ENCODE measurements at places on chromosomes 5 and 9.

DNA sequence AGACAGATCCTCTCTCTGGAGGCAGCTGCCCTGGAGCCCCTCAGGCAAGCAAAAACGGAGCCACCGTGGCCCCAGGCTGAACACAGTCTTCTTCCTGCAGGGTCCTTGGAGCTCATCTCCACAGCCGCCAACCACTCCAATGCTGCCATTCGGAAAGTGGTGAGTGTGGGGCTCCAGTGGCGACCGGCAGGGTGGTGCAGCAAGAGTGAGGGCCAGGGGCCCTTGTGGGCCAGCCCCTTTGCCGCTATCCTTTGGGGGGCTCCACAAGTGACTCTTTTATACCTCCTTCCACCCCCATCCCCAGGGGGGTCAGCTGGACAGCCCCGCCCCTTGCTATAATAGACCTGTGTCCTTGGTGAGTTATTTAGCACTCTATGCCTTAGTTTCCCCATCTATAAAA is 47.4 kb upstream of the SUSD3 start:
- no peak for DNase-seq

DNA sequence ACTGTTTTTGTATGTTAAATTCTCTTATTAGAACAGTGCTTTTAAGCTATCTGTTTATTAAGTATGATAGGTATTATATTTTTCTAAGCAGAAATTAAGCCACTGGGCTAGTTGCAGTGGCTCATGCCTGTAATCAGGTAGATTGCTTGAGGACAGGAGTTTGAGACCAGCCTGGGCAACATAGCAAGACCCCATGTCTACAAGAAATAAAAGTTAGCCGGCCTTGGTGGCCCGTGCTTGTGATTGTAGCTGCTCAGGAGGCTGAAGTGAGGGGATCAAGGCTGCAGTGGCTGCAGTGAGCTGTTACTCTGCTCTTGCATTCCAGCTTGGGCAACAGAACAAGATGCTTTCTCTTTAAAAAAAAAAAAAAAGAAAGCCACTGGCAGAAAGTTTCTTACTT is 45.0 kb upstream of the LRRC70 start:
- DNase-seq = no peak

- DNase-seq = no peak
Measured at GRCh38 chr9:124799274-124800006, 22.5 kb downstream of the OLFML2A start.

DNA sequence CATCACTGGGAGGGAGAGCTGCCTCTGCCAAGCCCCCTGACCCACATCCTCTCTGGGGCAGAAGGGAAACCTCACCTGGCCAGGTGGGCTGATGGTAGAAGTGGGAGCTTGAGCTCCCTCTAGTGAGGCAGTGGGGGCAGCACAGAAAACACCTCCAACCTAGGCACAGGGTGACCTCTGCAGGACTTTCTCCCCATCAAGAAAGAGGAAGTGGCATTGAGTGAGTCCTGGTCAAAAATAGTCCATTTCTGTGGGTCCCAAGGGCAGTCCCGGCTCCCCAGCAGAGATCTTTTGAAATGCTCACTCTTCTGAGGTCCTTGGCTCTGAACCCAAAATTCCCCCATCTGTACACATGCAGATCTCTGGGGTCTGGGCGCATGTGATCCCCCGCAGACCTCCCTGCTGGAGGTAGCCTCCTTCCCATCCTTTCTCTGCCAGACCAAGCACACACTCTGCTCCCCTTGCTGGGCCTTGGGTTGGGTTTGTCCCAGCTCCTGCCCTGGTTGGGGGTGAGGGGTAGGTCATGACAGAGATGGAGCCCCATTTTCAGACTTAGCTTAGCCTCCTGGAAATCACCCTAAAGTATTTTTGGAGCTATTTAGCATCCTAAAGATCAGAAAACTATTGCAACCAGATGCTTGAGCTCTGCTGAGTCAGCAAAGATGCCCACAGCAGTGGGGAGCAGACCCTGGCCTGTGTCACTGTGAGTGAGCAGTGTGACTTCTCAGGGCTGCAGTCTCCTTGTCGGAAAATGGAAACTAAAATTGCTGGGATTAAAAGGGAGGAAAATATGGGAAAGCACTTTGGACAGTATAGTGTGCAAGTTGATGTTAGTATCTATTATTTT is 41.6 kb upstream of the LCP2 start:
- peak; percentile 48 for DNase-seq

GRCh38 chr5:97931829-97932228 is 748.8 kb upstream of the RIOK2 start:
- DNase-seq = no peak

DNA sequence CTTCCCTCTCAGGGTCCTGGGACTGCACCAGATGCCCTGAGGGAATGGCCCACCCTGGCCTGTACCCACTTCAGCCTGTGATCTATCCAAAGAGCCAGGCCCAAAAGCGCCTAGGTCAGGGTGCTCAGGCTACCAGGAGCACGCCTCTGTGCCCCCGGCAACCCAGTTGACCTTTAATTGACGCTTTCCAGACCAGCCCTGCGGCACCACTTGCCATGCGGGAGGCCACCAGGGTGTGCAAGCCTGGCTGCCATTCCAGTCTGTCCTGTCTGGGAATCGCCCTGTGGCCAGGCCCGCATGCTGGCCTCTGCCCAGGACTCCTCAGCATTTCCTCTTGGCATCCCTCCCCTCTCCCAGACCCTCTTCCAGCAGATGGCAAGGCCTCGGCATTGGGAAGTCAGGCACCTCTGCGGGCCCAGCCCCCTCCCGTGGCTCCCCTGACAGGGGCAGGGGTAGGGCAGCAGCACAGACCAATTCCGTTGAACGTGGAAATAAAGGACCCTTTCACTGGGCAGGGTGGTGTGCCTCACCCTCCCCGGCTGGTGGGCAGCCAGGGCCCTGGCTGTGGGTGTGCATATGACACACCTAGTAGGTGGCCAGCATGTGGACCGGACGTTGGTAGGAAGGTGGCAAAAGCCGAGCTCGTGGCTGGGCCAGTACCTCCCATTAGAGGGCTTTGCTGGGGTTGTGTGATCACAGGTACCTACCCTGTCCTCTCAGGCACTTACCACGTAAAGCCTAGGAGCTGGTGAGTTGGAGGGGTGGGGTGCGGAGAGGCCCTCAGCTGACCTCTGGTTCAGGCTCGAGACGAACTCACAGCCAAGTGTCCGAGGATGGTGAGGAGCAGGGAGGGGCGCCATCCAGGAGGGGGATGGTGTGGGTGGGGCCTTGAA is 3.5 kb upstream of the AIF1L start:
- DNase-seq = no peak

DNA sequence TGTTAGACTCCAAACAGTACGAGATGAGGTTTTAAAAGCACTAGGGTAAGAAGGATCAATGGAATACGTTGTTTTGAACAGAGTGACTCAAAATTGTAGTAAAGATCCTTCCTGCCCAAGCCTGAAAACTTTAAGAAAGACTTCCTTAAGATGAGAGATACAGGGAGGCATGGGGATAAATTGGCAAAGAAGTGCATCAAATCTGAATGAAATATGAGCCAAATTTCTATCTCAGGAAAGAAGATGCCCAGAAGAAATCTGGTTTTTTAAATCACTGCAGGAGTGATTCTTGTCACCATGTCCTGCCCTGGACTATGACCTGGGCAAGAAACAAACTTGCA is 14.9 kb downstream of the FCN2 start:
- DNase-seq = no peak

- DNase-seq = no peak
Measured at GRCh38 chr9:15146268-15146700, 160.7 kb downstream of the TTC39B start.

DNA sequence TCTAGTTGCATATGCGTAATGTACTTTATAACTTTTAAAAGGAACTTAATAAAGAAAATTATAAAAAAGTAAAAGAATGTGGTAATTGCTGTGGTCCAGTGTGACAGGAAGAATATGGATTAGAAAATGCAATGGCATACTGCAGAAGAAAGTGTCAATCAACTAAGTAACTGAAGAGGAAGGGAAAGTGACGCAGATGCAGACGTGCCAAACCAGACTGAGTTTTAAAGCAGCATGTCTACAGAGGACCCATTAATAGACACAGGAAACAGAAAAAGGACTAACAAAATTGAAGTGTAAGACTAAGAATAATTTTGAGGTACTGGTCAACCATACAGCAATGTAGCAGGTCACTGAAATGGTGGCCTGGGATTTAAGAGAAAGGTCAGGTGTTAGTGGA is 73.3 kb downstream of the DPYSL3 start:
- DNase-seq = no peak

DNA sequence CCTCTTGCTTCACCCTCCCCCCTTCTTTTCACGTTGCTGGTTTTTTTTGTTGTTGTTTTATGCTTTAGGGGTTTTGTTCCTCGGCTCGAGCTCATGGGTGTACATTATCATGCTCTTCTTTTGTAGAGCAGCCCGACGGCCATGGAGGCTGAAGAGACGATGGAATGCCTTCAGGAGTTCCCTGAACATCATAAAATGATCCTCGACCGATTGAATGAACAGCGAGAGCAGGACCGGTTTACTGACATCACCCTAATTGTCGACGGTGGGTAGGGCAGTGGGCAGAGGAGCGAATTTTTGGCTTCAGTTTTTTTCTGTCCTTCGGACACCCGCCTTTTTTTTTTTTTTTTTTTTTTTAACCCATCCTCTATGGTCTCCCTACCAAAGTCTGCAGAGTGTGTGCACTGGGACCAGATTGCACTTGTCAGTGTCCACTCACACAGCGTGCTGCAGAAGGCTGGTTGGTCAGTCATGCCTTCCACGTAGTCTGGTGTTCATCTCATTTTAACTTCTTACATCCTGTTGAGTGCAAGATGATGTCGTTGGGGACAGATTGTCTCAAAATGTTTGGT is 1.3 kb downstream of the ZNF131 start:
- DNase-seq = no peak
